OCI-M1 (cell line): ENCODE measurements at places on chromosomes 7 and 10.

DNA sequence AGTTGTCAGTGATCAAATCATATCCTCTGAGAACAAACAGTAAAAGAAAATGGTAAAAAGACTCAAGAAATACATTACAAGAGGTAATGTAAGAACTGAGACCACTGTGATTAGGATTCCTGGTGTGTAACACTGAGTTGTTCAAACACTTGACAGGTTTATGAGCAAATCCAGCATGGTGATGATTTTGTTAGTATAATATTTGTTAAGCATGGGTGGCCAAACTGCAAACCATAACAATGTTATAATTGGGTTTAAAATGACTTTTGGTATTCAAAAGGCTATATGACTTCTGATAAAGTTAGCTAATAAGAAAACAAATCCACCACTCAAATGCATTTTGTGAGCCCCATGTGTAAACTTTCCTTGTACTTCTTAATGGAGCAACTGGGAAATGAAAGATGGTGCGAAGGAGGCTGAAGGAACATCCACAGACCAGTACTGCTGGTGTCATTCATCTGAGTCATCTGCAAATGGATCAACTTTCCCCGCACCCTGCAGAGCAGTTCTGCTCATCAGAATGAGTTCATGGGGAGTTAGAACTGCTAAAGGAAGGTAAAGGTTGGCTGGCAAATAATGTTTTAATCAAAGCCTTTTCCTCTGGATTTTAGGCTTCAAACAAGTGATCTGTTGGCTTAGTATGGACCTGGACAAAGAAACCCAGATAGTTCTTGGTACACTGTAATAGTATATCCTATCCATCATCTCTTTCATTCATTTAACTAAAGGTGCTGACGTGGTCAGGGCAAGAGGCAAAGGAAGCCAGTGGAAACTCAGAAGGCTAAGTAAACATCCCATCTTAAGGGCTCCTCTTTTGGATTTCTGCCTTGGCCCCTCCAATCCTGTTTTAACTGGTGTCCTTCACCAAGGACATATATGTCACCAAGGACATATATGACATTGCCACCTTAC, 45.0 kb downstream of the AFAP1L2 start:
- no peak for DNase-seq

DNA sequence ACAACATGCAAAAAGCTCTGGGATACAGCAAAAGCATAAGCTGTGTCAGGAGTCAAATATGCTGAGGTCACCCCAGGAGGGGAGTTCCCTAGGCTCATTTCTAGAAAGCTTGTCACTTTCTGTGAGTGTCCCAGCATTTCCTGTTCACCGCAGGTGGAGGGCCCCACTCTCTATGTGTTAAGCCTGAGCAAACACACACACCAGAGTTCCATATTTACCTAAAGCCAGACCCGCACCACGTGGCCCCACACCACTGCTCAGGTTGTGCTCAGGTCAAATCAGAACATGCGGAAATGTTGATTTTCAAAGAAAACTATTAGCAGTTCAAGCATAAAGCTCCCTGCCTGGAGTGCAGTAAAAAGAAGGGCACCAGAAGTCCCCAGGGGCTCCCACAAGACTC, 259.6 kb upstream of the PPP2R2D start:
- no peak for DNase-seq

- DNase-seq: peak; percentile 52
Measured at GRCh38 chr7:97166308-97166707, 48.8 kb downstream of the SDHAF3 start.

- DNase-seq: no peak
Measured at GRCh38 chr7:67401492-67401891, 404.9 kb downstream of the TYW1 start.

GRCh38 chr7:108203537-108203936, 73.4 kb upstream of the LAMB4 start:
- no peak for DNase-seq

DNA sequence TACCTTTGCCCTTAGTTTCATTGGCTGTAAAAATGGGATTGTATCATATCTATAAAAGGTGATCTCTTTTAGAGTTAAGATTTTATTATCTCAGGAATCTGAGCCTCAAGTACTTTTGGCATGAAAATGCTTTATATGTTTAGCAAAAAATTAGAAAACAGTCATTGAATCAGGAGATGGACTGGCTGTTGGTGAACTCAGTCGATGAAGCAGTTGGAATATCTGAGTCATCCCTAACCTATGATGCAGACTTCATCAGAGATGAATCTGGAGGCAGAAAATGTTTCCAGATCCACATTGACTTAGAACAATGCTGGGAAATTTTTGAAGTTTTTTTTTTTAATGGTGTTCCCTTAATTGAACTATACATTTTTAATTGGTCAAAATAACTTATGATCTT, 228.5 kb downstream of the SLC25A13 start:
- peak; percentile 40 for DNase-seq
